ENCODE measurements at places on chromosomes 4 and X. TPM values are rescaled to one million over a fixed set of nuclear protein-coding genes. Genes with fewer than 3 reads are reported as not detected.

FGD1 gene
- 9.9 TPM for total RNA-seq

PRKG2 gene
- 3.3 TPM for total RNA-seq

DDX53 gene
- total RNA-seq: not detected

STPG2 gene
- 0.94 TPM for total RNA-seq

PRMT9 gene
- 20.7 TPM for total RNA-seq

ANOS1 gene
- total RNA-seq: 36.9 TPM

CLCN4 gene
- total RNA-seq: 21.9 TPM

ZNF280C gene
- 6.4 TPM for total RNA-seq

ALPK1 gene
- 14.9 TPM for total RNA-seq

TRAM1L1 gene
- total RNA-seq: 12.5 TPM

FGF13 gene
- total RNA-seq: 129 TPM

TLR10 gene
- total RNA-seq: 1.9 TPM

PIN4 gene
- 6.1 TPM for total RNA-seq

LDB2 gene
- total RNA-seq: 79.3 TPM

DGKK gene
- 3.2 TPM for total RNA-seq

CXorf49 gene
- not detected for total RNA-seq

CDKL2 gene
- 25.1 TPM for total RNA-seq

ZNF711 gene
- total RNA-seq: 53.1 TPM

SPANXB1 gene
- total RNA-seq: not detected

TCEAL7 gene
- total RNA-seq: 45.2 TPM

DTHD1 gene
- total RNA-seq: 7.6 TPM

TCEAL6 gene
- total RNA-seq: 6.2 TPM

CNKSR2 gene
- 14.3 TPM for total RNA-seq

SHROOM2 gene
- total RNA-seq: 15.5 TPM

NLGN4X gene
- total RNA-seq: 17.5 TPM

PHOX2B gene
- total RNA-seq: 0.11 TPM

C4orf36 gene
- total RNA-seq: 5.6 TPM

PPP1R2C gene
- total RNA-seq: not detected

AFM gene
- total RNA-seq: not detected

IL13RA1 gene
- total RNA-seq: 29.9 TPM

SMIM10L2A gene
- 14.4 TPM for total RNA-seq

SPACA5 gene
- total RNA-seq: not detected

CYSLTR1 gene
- 9.2 TPM for total RNA-seq

TRIM75 gene
- not detected for total RNA-seq

DMD gene
- total RNA-seq: 51.9 TPM

CAMK2D gene
- 154 TPM for total RNA-seq

BEX1 gene
- 96.5 TPM for total RNA-seq

SLC34A2 gene
- total RNA-seq: 0.20 TPM

ZFP42 gene
- total RNA-seq: 0.55 TPM

CHIC2 gene
- total RNA-seq: 39.5 TPM

PNCK gene
- total RNA-seq: 38.6 TPM

ITIH6 gene
- 0.10 TPM for total RNA-seq

CDS1 gene
- 9.6 TPM for total RNA-seq

ZNF518B gene
- 48.0 TPM for total RNA-seq

GATB gene
- 19.2 TPM for total RNA-seq

ABLIM2 gene
- total RNA-seq: 12.2 TPM

SMPX gene
- total RNA-seq: 0.89 TPM

PLXNA3 gene
- total RNA-seq: 22.5 TPM

RAP1GDS1 gene
- total RNA-seq: 67.3 TPM

ESX1 gene
- 0.10 TPM for total RNA-seq

ARAP2 gene
- 95.8 TPM for total RNA-seq

SFRP2 gene
- total RNA-seq: 28.5 TPM

CT55 gene
- total RNA-seq: 0.17 TPM

DACH2 gene
- total RNA-seq: 9.1 TPM

Data from spinal cord (tissue), 10 donors.